ENCODE measurements at places on chromosomes 3 and 15.

- no peak for DNase-seq
Observed at GRCh38 chr3:105622169-105622568, 246.6 kb downstream of the CBLB start.

- no peak for DNase-seq
Observed at GRCh38 chr15:68365140-68365745, 66.7 kb downstream of the ITGA11 start.

DNA sequence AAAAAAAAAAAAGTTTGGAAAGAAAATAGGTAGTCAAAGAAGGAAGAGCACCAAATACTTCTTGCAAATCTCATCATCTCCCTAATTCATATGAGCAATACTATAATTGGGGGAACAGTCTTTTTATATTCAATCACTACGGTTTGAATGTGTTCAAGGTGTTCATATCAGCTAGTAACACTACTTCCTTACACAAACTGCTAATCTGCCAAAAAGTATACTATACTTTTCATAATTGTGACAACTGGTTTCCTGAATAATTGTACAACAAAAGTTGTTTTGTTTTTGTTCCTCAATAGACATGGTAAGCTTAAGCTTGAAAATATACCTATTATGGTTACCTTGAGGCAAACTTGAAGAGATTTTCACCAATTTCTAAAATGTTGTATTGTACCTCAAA is 12.1 kb downstream of the SETD2 start:
- no peak for DNase-seq

DNA sequence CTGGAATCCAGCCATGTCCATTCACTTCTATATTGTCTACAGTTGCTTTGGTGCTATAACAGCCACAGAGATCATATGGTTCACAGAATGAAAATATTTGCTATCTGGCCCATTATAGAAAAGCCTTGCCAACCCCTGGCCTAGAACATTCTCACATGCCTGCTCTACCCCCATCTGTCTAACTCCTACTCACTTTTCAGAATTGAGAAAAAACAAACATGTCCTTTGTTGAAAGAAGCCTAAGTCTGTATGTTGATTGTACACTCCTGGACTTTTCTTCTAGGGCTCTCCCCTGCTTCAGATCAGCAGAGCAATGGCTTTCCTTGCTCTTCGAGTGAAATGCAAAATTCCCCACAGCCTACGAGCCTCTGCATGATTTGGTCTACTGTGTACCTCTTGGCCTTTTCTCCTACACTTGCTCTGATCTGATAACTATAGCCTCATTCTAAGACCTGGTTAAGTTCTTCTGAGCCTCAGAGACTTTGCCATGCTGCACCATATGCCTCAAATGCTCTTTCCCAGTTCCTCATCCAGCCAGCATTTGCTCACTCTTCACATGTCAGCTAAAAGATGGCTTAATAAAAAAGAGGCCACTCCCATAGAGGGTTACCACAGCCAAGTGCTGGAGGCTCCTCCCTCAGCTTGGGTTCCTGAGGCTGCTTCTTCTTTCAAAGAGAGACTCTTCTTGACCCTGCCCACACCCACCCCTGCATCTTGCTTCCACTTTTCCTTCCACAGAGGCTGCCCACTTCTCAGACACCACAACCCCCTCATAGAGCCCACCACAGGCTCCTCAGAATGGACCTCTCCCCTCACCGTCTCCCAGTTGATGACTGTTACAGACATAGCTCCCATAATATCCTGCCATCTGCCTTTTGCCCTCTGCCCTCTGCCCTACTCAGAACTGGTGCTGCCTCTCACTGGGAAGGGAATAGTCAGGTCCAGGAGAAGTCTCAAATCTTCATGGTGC is 22.9 kb upstream of the DCLK3 start:
- DNase-seq, result no peak

GRCh38 chr3:16467393-16467792 is 46.1 kb downstream of the RFTN1 start:
- DNase-seq, result peak; percentile 25

- no peak for DNase-seq
Observed at GRCh38 chr15:36948982-36949381, 151.4 kb downstream of the MEIS2 start.

GRCh38 chr3:151351648-151352047 is 22.3 kb upstream of the P2RY13 start:
- DNase-seq, result no peak

DNA sequence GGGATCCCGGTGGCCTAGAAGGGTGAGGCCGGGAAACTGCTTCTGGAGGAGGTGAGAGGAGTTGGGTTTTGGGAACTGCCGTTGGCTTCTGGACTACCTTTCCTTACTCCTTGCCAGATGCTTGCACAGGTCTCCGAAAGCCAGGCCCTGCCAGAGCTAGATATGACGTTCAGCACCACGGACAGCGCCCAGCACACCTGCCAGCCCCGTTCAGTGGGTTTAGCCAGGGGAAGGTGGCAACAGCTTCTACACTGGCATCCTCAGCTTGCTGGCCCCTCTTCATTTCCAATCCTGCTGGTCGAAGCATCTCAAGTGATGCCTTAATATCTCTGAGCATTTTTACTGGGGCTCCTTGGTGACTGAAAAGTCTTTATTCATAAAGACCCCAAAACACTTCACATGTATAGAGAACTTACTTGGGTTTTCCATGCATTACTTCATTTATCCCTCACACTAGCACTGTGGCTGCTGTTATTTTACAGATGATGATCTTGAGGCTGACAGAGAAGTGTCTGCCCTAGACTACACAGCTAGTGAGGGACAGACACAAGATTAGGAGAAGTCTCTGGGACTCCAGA is 21.9 kb downstream of the HCN4 start:
- peak; percentile 13 for DNase-seq

DNA sequence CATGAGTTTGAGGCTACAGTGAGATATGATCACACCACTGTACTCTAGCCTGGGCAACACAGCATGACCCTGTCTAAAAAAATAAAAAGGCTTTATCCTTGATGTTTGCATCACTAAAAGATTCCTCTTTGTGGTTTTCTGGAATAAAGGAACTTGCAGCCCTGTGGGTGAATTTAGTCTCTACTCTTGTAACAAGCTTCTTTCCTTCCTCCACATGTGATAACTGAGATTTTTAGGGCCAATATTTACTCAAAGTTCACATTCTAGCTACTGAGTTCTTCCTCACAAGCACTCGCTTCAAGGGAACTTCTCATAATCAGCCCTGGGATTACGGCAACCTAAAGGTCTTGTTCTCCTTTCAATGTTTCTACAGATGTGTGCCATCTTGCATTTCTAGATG is 24.6 kb downstream of the COMMD2 start:
- DNase-seq, result no peak

- DNase-seq, result no peak
Observed at GRCh38 chr3:2861920-2862319, 248.3 kb downstream of the IL5RA start.

DNA sequence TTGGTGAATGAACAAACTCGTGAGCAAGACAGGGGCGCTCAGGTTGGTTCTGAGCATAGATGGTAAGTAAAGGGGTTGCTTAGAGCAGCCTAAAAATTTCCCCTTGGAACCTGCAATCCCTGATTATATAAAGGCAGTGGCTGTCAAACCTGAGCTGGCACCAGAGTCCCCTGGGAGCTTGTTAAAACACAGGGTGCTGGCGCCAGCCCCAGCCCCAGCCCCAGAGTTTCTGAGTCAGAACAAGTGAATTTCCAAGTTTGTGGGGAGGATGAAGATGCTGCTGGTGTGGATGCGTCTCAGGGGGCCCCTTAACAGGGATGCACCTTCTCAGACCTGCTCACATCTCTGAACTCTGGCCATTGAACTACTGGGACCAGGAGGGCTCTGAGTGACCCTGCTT is 48.2 kb downstream of the FEM1B start:
- DNase-seq, result no peak

- DNase-seq, result no peak
Observed at GRCh38 chr3:25182794-25183193, 245.3 kb upstream of the RARB start.

DNA sequence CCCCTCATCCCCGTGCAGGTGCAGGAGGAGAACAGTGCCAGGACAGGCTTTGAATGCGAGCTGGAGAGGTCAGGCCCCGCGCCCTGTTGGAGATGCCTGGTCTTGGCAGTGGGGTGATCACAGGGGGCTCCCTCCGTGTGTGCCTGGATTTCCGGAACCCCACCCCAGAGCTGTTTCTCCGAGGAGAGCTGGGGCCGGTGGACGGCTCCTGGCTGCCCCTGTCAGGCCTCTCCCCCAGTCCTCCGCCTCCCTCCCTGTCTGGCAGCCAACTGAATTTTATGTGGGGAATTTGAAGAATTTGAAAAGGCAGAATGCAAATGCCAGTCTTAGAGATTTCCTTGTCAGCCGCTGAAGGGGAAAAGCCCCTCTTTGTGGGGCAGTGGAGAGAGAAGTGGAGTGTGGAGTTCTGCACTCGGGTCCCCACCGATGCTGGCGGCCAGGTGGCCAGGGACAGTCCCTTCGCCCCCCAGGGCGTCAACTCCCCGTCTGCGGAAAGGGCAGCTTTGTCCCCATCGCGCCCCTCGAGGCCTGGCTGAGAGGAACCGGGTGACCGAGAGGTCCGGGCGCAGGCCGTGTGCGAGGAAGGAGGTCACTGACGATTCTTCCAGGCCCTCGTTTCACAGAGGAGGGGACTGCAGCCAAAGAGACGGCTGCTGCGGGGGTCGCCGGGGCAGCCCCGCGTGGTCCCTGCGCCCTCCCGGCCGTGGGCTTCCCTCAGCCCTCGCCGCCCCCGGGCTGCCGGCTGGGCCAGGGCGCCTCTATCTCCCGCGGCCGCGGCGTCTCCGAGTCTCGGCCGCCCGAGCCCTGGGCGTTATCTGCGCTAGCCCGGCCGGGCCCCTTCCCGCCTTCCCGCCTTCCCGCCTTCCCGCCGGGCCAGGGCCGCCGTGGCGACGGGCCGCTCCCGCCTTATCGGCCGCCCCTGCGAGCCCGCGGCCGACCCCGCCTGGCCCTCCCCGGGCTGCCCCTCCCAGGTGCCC is 56.0 kb upstream of the LCTL start:
- no peak for DNase-seq

DNA sequence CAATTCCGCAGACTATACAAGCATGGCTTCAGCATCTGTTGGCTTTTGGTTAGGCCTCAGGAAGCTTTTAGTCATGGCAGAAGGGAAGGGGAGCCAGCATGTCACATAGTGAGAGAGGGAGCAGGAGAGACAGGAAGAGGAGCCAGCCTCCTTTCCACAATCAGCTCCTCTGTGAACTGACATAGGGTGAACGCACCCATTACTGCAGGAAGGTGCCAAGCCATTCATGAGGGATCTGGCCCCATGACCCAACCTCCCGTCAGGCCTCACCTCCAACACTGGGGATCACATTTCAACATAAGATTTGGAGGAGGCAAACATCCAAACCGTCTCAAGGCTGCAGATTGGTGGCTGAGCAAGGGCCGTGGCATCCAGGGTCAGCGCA is 106.3 kb downstream of the LRRK1 start:
- DNase-seq, result no peak

DNA sequence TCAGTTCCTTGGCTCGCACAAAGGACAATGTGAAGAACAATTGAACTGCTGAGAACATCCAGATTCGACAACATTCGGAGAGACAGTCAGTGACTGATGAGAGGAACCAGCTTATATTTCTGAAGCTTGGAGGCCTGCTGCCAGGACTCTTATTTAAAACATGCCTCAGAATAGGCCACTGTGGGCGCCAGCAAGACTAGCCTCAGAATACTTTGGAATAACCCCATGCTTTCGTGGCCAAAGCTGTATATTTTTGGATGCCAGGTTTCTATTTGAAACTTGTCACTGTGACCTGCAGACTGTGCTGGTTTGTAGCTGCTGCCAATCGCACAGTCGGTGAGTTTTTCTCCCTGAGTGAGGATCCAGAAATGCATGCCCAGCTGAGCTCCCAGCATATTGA is 129.9 kb upstream of the UBE3A start:
- DNase-seq, result no peak

DNA sequence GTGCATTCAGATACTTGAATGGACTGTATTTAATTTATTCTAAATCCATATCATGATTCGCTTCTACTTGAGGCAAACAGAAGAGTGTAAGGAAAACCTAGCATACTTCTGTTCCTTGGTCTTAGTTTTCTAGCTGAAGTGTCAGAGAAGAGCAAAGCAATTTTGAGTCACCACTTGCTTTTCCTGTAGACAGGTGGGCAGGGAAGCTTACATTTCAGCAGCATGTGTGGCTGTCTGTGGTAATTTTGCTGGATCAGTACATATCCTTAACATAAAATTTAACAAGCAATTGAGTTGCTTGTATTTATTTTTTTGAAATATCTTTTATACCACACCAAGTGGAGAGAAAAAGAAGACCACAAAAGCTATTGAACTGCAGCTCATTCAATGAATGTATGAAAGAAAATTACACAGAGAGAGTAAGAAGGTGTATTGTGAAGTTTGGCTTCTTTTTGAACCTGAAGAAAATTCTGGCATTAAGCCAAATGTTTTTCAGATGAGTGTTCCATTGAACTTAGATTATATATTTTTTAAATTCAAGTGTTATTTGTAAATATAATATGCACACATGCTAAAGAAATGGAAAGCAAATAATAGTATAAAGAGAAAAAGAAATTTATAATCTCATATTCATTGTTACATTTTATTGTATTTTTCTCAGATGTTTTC is 747.6 kb downstream of the NAALADL2 start:
- no peak for DNase-seq

- no peak for DNase-seq
Observed at GRCh38 chr3:41106691-41107090, 92.6 kb upstream of the CTNNB1 start.

- no peak for DNase-seq
Observed at GRCh38 chr15:28911310-28911931, 25.6 kb downstream of the APBA2 start.

DNA sequence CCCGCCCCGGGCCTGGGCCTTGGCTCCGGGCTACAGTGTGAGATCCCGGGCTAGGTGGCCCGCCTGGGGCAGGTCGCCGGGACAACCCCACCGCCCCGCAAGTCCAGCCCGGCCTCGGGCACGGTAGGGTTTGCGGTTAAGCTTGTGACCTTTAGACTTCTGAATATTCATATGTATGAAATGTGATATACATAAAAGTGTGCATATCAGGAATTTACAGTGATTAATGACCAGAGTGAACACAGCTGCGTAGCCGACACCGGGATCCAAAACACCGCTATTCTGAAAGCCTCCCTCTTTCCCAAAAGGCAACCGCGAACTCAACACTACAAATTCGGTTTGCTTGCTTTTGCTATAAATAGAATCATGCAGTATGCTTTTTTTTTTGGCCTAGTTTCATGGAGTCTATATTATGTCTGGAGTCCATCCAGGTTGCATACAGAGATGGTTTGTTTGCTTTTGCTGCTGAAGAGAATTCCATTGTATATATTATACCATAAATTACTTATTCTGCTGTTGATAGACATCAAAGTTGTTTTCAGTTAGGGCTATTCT is 636 bp upstream of the SNRPA1 start:
- no peak for DNase-seq

- no peak for DNase-seq
Observed at GRCh38 chr3:189143321-189143720, 28.4 kb upstream of the TPRG1 start.

DNA sequence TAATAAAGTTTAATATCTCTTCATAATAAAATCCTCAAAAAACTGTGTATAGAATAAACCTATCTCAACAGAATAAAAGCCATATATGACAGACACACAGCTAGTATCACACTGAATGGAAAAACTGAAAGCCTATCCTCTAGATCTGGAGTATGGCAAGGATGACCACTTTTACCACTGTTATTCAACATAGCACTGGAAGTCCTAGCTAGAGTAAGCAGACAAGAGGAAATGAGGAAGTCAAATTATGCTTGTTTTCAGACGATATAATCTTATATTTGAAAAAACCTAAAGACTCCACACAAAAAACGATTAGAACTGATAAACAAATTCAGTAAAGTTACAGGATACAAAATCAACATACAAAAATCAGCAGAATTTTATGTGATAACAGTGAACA is 57.4 kb upstream of the DIPK2A start:
- DNase-seq, result no peak

Data from stimulated activated CD4-positive, alpha-beta T cell treated with anti-CD3 and anti-CD28 coated beads, TNF-alpha, amount 100 ng/mL, for 1 hour (primary cell).